ENCODE measurements at places on chromosomes 6 and 20. TPM values are rescaled to one million over a fixed set of nuclear protein-coding genes. Genes with fewer than 3 reads are reported as not detected.

Gene TLDC2
- total RNA-seq: not detected

Gene TAAR2
- total RNA-seq: not detected

Gene SYNGAP1
- total RNA-seq: 1.2 TPM

Gene CDH26
- not detected for total RNA-seq

Gene ZNF343
- 9.1 TPM for total RNA-seq

Gene ZNFX1
- 26.0 TPM for total RNA-seq

Gene EDN3
- total RNA-seq: not detected

Gene CCM2L
- total RNA-seq: 9.1 TPM

Data from epithelial cell of umbilical artery (primary cell).